ENCODE measurements at places on chromosomes 1 and 21.

DNA sequence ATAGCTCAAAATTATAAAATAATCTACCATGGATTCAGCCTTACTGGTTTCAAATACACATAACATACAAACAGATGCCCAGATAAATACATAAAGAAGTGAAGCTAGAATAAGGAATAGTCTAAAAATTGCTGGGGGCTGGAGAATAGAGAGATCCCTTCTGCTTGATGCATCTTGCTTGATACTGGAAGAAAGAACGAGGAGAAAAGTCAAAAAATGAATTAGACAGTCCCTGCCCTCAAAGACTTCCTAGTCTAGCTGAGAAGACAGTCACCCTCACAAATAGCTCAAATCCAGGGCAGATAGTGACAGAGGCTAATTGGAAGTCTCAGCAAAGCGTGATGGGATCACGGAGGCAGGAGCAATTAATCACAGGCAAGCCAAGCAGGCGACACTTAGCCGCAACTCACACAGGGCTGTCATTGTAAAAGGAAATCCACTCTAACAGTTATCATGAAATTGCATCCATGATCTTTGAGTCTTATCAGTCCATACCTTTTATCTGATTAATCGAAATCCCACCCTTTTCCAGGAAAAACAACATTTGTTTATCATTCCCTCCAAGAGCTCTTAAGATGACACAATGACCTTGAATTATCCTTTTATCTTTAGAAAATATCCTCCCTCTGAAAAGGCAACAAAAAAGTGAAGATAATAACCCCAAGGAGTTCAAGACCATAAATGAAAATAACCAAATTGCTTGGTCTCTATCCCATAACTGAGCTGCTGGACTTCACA, 59.7 kb upstream of the TIAM1 start:
- no peak for DNase-seq

GRCh38 chr1:85911742-85912141, 203.5 kb upstream of the ZNHIT6 start:
- no peak for DNase-seq

DNA sequence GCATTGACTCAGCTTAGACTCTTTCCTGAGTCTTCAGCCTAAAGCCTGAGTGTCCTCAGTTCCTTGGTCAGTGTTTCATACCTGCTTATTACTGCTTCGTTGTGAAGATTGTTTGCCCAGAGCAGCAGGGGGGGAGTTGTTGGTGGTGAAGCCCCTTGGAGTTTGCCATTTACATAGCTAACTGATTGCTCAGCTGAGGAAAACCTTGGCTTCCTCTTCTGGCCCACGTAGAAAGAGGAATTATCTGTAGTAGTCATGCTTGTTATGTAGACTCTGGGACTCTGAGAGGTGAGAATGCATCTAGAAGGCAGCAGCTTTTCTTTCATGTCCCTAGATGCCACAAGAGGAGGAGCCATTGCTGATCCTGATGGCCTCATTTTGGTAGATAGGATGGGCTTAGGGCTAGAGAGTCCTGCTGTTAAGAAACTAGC, 125.9 kb downstream of the MAST2 start:
- DNase-seq, result peak; percentile 81

- peak; percentile 44 for DNase-seq
These were observed 126.2 kb downstream of the RASAL2 start for GRCh38 chr1:178220094-178220493.

DNA sequence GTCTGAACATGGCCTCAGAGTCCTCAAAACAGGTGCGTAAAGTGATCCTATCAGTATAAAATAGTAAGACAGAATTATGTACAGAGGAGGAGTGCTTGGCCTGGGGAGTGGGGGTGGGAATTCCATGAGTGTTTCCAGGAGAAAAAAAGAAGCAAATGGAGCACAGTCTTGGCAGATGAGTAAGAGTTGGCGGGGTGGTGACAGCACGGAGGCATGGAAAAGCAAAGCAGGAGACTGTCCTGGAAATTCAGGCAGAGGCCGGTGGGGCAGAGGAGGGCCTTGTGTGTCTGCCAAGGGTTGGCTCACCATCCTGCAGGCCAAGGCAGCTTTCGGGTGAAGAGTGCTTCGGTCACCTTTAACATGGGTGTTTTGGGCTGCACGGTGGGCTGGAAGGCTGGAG, 63.4 kb downstream of the OPTC start:
- DNase-seq, result peak; percentile 91

- no peak for DNase-seq
These were observed 510 bp upstream of the IL10RB start for GRCh38 chr21:33265664-33266049.

- peak; percentile 25 for DNase-seq
These were observed 37.0 kb upstream of the GORAB start for GRCh38 chr1:170495006-170495405.

GRCh38 chr1:42847111-42847595, 740 bp downstream of the ZNF691 start:
- DNase-seq, result no peak

- no peak for DNase-seq
These were observed 234.0 kb downstream of the TM2D1 start for GRCh38 chr1:61490924-61491323.

- DNase-seq, result peak; percentile 31
These were observed 7.1 kb upstream of the RGS18 start for GRCh38 chr1:192151176-192151575.

- peak; percentile 26 for DNase-seq
These were observed 273.7 kb downstream of the SRGAP2C start for GRCh38 chr1:121458291-121459048.

DNA sequence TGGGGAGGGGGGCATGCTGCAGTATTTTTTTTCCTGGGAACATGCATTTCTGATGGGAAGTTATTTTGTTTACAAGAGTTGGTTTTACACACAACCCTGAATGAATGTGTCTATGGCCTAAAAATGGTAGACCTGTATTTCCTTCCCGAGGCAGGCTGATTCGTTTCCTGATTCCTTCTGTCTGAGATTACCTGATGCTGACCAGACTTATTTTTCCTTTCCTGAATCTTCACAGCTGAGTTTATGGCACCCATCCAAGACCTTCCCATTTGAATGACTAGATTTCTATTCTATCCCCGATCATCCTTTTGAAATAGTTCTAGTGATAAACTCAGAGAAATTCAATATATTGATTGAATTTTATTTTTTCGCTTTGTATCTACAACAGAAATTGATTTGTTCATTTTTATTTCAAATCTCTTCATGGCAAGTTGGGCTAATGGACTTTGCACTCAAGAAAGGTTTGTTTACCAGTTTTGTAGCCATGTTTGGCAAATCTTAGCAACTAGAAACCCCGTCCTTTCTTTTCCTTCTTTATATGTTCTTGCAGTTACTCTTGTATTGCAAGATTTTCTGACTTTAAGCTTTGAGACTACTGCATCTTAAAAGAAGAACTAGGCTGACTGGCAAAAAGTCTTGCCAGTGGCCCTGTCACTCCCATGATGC, 15.9 kb upstream of the PLEKHM2 start:
- no peak for DNase-seq

GRCh38 chr1:1212780-1213344, 1.1 kb downstream of the TNFRSF4 start:
- no peak for DNase-seq

GRCh38 chr1:113760102-113761080, 1.1 kb upstream of the PHTF1 start:
- no peak for DNase-seq

GRCh38 chr1:30192969-30193630, 530.3 kb downstream of the MATN1 start:
- no peak for DNase-seq

DNA sequence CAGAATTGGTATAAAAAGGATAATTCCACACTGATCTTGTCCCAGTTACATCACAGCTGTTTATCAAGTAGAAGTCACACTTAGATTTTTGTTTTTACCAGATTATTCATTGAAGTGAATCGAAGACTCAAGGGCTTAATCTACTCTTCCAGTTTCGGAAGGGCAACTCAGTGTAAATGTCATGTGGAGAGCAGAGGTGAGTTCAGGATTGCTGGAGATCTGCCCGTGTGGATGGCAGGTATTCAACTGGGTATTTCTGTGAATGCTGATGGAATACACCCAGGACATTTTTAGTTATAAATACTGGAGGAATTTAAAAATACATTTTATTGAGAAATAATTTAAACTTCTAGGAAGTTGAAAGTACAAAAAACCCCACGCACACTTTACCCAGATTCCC, 19.4 kb downstream of the CC2D1B start:
- no peak for DNase-seq

GRCh38 chr1:246001837-246002230, 505.2 kb downstream of the SMYD3 start:
- no peak for DNase-seq

DNA sequence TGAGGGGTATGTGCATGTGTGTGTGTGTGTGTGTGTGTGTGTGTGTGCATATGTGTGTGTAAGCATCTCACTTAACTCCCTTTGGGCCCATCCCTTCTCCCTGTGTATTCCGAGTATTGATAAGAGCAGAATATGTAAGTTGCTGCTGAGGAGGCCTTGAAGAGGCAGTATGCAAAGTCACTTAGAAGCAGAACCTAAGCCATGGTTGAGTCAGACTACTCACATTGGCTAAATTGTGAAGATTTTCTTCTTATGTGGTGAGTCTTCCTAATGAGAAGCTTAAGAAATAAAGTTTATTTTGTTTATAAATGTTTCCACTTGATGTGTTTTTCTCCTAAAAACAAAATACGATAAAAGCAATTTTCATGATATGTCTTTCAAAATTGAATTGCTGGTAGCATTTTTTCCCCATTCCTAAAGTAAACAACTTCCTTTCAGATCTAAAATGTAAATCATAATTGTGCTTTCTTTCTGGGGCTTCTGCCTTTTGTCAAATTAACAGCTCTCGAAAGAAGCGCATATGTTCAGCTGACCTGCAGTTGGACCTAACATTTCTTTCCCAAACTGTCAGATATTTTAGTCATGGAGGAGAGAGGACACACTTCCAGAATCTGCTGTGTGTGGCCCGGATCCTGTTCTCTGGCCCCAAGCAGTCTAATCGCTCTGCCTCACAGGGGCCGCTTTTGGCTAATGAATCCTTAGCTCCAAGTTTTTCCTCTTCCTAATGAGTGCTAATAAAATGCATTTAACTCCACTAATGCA, 284.0 kb downstream of the DUSP10 start:
- peak; percentile 20 for DNase-seq

GRCh38 chr1:227849251-227849650, 33.8 kb downstream of the PRSS38 start:
- no peak for DNase-seq

DNA sequence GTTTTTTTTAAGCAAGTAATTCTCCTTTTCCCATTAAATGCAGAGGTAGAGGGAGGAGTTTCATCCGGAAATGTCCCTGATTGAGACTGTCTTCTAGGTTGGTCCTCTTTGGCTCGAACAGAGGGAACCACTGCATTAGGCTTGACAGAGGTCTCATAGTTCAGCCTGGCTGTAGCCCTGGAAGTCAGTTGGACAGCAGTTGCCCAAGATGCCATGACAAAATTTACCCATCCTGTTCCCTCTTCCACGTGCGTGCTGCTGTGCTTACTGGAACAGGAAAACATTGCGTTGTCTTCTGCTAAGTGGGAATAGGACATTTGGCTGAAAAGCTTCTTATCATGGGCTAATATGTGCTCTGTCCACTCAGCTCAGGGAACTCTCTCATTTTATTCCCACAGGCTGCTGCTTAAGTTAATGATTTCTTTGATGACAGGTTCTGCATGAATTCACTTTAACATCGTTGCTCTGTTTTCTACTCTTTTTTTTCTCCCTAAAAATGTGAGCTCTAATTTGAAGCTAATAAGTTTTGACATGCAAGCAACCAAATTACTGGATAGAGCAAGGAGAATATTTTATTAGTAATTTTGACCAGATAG, 18.0 kb downstream of the KCNK1 start:
- DNase-seq, result no peak

GRCh38 chr1:207918011-207918410, 7.1 kb upstream of the CD34 start:
- no peak for DNase-seq

GRCh38 chr1:938088-938683, 14.5 kb downstream of the SAMD11 start:
- DNase-seq, result no peak

GRCh38 chr1:228279722-228280105, 71.9 kb downstream of the OBSCN start:
- DNase-seq, result no peak

GRCh38 chr1:25651824-25652741, 35.5 kb downstream of the MAN1C1 start:
- DNase-seq, result no peak

GRCh38 chr1:109065137-109065536, 10.7 kb downstream of the TAF13 start:
- no peak for DNase-seq

DNA sequence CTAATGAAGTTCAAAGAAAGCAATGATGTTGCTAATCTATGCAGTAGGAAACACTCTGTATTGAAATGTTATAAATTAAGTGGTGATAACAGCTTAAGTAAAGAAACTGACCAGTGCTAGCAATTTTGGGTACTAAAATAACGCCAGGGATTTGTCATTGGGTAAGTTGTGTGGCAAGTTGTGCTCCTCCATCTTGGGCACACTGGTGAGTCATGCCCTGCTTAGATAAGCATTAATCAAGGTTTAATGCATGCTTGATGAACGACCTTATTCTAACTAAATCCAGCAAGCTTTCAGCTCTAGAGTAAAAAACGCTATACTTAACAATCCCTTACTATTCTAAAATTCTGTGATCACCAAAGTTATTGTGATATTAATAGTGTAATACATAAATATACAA, 25.2 kb downstream of the VAMP4 start:
- no peak for DNase-seq

DNA sequence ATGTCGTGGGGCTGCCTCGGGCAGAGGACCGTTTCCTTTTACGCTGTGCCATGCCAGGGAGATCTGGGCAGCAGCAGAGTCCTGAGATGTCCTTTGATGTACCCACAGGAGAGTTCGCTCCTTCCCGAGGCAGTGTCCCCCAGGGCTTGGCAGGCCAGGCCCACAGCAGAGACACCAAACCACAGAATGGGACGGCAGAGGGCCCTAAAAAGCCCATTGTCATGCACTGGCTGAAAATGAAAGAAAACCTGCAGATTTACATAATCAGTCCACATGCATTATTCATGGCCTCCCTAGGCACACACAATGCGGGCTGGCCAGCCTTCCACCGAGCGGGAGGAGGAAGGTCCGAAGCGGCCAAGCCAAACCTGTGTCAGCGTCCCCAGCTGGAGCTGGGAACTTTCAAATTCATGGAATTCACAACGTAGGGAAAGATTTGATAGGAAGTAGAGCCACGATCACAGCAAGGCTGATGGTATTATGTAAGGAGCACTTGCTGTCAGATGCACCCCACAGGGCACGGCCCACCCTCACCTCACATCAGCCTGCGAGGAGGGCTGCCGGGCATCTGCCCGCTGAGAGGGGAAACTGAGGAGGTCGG, 25.3 kb upstream of the EFHD2 start:
- peak; percentile 21 for DNase-seq

GRCh38 chr1:89611721-89612120, 21.2 kb upstream of the LRRC8C start:
- no peak for DNase-seq

GRCh38 chr1:212121779-212122178, 86.2 kb downstream of the DTL start:
- DNase-seq, result no peak

DNA sequence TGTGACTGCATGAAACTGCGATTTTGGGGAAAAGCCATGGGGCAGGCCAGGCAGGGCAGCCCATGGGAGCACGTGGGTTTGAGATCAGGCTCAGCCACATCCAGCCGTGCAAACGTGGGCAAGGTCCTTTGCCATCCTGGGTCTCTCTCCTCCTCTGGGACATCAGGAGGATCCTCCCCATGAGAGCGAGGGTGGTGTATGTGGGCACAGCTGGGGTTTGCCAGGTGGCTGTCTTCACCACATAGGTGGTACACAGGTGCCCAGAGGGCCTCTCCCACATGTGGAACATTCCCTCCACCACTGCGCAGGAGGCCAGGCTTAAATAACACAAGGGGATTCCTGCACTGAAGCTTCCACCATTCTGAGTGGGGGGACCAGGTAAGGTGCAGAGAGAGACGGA, 136.7 kb downstream of the DMRTB1 start:
- no peak for DNase-seq
